ENCODE measurements at places on chromosomes 5 and 9. TPM values are rescaled to one million over a fixed set of nuclear protein-coding genes. Genes with fewer than 3 reads are reported as not detected.

DNA sequence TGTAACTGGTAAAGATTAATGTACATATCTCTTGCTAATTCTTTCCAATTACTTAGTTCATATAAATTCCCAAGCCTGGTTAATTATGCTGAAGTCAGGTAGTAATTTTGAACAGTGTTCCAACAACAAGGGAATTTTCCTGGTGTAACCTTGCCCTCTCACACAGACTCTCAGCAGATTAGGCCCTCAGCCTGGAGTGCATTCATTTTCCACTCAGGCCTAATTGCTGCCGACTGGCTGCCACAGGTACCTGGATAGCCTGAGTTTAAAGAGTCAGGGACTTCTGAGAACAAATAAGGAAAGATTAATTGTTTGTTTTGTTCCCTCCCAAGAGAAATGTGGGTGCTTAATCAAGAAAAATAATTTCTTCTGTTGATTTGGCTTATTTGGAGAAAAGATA lies 71.4 kb downstream of the PPIC start:
- H3K27ac ChIP-seq, result no peak overlapping the region
- no peaks in the 10 kb centered on the region for H3K27me3 ChIP-seq
- no peaks in the 10 kb centered on the region for H3K36me3 ChIP-seq
- DNase-seq, result no peak
- H3K4me1 ChIP-seq, result no peaks in the 10 kb centered on the region

DNA sequence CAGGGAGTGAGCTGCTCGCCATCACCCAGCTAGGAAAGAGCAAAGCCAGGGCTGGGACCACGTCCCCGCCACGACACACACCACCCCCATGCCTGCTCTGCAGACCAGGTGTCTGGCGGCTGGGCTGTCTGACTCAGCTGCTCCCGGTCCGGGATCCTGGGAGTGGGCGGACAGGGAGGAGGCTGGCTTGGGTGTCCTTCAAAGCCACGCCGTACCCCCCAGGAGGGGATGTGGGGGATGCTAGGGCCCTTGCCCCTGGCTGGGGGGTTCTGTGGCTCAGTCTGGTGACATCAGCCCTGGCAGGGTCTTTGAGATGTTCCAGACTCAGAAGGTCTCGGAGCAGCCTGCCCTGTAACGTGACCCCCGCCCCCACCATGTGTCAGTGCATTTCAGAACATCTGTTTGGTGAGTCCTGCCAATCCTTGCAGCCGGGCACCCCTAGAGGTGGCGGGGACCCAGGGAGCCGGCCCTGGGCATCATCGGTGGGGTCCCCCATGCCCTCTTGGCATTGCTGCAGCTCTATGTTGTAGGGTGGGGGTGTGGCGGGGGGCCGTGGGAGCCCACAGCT lies 62.3 kb downstream of the HMCN2 start:
- DNase-seq, result no peak
- H3K4me1 ChIP-seq, result no peaks in the 10 kb centered on the region
- no peaks in the 10 kb centered on the region for H3K36me3 ChIP-seq

DNA sequence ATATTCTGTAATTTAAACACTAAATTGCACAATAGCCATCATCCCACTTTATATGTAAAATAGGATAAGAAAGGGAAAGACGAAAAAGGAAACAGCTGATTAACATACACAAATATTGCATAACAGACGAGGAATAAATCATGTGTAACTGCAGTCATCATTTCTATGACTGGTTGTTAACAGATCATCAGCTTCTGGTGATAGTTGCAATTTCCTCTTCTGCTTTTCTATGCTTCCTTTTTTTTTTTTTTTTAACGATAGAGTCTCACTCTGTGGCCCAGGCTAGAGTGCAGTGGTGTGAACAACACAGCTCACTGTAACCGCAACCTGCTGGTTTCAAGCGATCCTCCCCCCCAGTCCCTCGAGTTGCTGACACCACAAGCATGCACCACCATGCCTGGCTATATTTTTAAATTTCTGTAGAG lies 22.5 kb upstream of the JAKMIP2 start:
- no peaks in the 10 kb centered on the region for H3K27me3 ChIP-seq
- no peak overlapping the region for H3K4me3 ChIP-seq
- no peaks in the 10 kb centered on the region for H3K36me3 ChIP-seq

The SPATA31E1 gene
- total RNA-seq, result not detected

The GGTA1 gene
- total RNA-seq, result 7.9 TPM

The CPEB4 gene
- 8.3 TPM for total RNA-seq
